NCI-H1930 (cell line): ENCODE measurements at places on chromosomes 4 and X.

GRCh38 chr4:156941940-156942548 lies 29.6 kb downstream of the PDGFC start:
- no peak for DNase-seq

GRCh38 chr4:63085091-63085490 lies 1324.2 kb downstream of the TECRL start:
- DNase-seq: no peak

GRCh38 chrX:9416562-9417348 lies 48.1 kb upstream of the TBL1X start:
- no peak for DNase-seq

DNA sequence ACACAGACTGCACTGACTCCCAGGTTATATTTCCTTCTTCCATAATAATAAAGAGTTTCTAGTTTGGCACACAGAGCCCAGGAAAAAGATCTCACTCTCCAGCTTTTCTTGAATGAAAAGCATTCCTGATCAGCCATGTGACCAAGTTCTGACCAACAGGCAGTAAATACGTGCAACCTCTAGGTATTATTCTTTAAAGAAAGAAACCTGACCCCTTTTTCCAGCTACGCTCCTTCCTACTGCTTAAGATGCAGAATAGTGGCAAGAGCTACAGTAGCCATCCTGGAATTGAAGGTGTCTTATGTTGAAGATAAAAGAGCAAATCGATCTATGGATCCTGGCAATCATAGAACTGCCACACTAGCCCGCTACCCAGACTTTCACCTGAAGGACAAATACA lies 76.7 kb downstream of the LRBA start:
- no peak for DNase-seq

DNA sequence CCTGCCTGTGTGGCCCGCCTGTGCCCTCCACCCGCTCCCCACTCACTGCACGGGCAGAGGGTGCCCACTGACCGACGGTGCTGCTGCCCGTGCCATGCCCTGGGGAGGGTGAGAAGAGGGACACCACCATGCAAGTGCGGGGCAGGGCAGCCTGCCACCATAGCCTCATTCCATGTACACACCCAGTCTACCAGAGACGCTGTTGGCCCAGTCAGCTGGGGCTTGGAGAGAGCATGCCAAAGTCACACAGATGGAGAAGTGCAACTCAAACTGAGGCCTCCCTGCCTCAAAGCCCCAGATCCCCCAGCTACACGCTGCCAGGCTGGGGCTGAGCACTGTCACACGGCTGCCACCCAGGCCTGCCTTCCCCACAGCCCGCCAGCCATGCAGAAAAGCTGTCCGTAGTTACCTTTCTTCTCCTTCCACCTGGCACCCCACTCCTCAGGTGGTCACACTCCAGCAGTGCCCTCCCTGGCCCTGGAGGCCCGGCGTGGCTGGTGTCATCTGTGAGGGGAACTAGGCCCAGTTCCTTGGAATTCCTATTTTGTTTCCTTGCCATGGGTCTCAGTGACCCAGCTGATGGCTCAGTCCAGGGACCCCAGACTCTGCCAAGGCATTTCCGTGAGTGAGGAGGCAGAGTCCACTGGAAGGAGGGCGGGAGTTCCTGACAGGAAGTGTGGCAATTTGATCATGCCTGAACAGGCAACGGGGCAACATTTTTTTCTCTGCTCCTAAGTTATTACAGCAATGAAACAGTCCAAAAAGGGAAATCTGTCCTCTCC lies at the start of gene SLC2A9:
Gene SLC2A9, minus strand, starts transcription at position 627 of the 782 bp plus-strand sequence. Its CDS starts 68 bp downstream, at position 559.
- no peak for DNase-seq

DNA sequence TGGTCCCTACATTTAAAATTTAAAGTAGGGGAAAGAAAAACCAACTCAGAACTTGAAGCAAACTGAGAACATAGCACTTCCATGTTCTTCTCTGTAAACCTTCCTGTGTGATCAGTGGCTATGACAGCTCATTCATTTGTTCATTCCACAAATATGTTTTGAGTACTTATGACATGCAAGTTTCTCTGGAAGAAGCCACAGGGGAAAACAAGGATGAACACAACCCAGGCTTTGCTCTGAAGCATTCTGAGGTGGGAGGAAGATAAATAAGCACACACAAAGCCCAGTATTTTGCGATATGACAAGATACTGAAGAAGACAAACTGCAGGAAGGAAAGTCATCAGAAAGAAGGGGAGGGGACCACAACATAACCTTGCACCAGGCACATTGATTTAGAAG lies 96.4 kb downstream of the CHIC2 start:
- no peak for DNase-seq

- no peak for DNase-seq
These were observed 48.6 kb downstream of the SMARCAD1 start for GRCh38 chr4:94256144-94256783.

GRCh38 chr4:83440148-83440814 lies 15.3 kb downstream of the HELQ start:
- DNase-seq: no peak

DNA sequence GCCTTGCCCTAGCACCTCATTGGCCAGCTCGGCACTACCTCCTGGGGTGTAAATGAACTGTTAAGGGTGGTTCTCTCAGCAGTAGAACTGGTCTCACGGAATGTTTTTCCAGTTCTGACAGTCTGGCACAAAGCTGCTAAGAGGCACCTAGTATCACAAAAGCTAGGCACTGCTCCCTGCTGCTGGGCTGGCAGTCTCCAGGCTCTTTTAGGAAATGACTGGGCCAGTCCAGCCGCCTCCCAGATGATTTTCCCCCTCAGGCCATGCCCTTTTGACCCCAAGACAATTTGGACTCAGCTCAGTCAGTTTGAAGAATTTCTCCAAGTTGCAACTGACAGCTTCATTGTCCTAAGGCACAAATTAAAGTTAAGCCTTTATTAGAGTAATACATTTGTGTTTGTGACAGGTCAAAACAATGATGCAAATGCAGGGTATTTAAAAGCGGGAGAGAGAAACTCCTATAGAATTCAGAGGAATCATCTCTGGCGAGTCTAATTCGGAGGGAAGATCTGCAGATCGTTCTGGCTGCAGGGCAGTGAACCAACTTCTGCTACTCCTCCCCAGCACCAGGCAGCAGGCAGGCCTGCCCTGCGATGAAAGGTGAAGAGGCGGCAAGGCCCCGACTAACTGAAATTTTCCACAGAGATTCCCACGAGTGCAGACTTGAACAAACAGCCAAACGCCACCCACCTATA lies 7.9 kb downstream of the FRMD7 start:
- no peak for DNase-seq

DNA sequence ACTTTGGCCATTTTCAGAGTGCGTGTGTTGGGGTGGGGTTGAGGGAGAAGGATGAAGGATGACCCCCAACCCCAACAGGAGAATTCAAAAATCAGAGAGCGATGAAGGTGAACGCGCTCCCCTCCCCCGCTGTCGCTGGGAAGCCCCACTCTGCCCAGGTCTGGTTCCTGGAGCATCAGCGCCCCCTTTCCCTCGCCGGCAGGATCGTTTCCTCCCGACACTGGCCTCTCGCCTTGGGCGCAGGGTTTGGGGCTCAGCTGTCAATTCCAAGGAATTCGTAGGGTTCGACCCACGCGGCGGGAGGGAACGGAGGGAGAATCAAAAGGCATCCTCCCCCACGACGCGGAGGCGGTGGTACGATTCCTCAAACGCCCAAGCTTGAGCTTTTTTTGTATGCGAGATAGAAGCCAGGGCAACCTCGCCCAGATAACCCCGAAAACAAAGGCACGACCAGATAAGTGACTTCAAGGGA lies 1.0 kb upstream of the PDGFRA start:
- DNase-seq: peak; percentile 88

DNA sequence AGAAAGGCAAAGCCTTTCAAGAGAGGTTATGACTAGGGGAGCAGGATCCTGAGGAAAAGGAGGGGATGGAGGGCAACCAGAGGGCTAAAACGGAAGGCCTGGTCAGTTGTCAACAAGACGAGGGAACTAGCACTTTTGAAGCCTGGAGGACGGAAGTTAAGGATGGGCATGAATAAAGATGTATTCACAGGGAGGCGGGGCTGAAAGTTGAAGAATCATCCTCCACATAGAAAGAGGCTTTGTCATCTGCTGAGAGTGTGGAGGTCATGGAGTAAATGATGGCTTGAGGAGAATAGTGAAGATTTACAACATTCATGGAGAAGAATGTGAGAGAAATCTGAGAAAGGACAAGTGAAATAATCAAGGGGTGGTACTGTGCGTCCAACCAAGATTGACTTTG lies 137.5 kb downstream of the MAGEB17 start:
- DNase-seq: no peak

- no peak for DNase-seq
These were observed 73.9 kb downstream of the ARHGAP6 start for GRCh38 chrX:11591723-11592346.

DNA sequence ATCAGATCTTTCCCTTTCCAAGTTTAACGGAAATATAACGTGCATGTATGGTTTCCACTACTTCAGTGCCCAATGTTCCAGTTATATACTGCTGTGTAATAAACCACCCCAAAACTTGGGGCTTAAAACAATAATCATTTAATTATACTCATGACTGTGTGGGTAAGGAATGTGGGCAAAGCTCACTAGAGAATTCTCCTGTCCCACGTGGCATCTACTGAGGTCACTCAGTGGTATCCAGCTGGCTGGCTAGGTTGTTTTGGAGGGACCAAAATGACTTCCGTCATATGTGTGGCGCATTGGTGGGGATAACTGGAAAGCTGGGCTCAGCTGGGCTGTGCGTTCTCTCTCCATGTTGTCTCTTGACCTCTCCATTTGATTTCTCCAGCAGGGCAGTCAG lies 18.5 kb downstream of the ZCCHC18 start:
- no peak for DNase-seq

GRCh38 chrX:9048801-9049200 lies 14.9 kb upstream of the FAM9B start:
- no peak for DNase-seq

- DNase-seq: peak; percentile 20
These were observed 4.9 kb upstream of the WDFY3 start for GRCh38 chr4:84971319-84971932.

GRCh38 chr4:55133951-55134350 lies 8.6 kb upstream of the KDR start:
- DNase-seq: no peak

- DNase-seq: no peak
These were observed 119.2 kb downstream of the EFNB1 start for GRCh38 chrX:68947882-68948605.

DNA sequence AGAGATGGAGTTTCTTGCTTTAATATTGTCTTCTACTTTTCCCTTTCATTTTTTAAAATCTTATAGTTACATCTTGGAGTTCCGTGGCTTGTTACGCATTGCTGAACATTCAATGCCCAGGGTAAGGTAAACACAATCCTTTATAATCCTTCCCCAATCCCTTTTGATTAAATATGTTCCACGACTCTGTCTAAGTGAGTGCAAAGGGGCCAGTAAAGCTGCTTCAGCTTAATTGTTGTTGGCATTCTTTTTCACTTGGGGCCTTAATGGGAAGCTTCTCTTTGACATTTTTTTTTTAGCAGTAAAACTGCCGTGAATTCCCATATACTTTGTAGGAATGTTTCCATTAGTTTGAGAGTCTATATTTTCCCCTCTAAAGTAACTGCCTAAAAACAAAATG lies 1028.1 kb downstream of the C4orf33 start:
- DNase-seq: no peak

GRCh38 chr4:151266497-151266896 lies 10.5 kb upstream of the PRSS48 start:
- no peak for DNase-seq

GRCh38 chrX:28969126-28969525 lies 381.9 kb downstream of the IL1RAPL1 start:
- no peak for DNase-seq

DNA sequence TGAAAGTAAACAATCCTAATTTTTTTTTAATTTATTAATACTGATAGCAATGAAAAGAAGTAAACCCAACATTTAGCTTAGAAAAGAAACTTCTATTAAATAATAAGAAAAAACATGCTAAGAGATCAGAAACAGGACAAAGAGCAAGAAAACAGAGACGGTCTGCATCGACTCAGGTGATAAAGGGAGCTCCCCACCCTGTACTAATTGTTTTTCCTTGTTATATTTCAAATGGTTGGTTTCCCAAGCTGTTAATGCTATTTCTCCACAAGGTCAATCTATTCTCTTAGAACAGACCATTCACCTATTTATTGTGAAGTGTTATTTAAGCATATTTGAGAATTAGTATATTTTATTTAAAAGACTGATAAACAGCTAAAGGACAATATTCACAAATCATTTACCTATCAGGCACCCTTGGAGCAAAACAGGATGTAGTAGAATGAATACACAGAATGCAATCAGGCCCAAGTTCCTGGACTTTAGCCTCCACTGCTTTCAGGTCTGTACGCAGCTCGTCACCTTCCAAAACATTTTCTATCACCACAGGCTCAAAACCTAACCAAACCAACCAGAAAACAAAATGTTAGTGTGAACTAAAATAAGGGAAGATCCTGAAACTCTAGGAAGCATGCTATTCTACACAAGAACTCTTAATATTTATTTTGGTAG lies 5.5 kb downstream of the SEPSECS start:
- no peak for DNase-seq

DNA sequence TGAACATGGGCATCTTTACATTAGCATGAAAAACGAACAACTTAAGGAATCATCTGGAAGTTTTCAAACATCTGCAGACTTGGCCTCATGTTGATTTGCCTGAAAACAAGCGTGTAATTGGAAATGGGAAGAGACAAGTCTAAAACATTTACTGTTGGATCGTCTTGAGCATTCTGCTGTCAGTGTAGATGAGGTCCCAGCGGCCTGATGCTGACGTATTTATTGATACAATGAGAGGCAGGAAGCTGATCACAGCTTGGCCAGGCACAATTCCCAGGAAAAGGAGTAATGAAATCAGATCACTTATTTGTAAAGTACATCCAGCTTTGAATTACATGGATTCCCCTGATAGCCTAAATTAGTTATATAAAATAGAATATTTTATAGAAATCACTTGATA lies 210.6 kb downstream of the CLCN4 start:
- DNase-seq: no peak

- DNase-seq: no peak
These were observed 278.0 kb downstream of the ANK2 start for GRCh38 chr4:113327494-113327893.

GRCh38 chrX:79452881-79453280 lies 85.7 kb upstream of the ITM2A start:
- no peak for DNase-seq
